HTR-8/SVneo (cell line): ENCODE measurements at places on chromosomes 16 and 17.

GRCh38 chr17:80839970-80840369 is 151.7 kb upstream of the CHMP6 start:
- no peak for DNase-seq

DNA sequence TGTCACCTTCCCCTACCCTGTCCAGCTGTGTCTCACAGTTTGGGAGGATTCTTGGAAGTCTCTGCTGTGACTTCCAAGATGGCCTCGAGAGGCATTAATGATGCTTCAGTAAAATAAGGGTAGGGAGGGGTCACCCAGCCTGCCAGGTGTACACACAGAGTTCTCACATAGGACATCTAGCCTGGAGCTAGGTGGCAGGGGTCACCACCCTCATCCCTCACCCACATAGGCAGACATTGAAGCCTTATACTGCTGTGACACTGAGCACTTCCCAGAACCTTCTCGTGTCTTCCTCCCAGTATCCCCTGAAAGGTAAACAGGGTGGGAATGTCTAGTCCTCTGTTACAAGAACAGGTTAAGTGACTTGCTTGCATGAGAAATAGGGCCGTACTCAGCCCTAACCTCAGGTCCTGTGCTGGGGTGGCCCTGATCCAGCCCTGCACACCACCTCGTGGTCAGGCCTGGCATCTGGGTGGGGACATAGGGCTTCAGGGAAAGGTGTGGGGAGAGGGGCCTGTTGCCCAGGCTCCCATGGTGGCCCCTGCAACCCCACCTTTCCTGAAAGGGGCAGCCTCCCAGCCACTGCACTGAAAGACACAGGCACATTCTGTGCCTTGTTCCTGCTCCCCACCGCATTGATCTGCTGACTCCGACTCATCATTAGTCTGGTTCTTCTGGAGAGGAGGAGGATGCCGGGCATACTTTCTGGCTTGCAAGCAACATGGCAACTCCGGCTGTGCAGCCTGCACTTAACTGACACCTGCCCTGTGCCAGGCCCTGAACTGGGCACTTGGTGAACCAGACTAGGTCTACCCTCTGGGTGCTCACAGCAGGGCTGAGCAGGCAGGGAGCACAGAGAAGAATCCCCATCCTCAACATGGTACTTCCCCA is 3.6 kb upstream of the MMP15 start:
- DNase-seq = no peak

GRCh38 chr17:74682471-74683190 is 30.1 kb downstream of the CD300LF start:
- DNase-seq = no peak

GRCh38 chr17:871751-872519 is 89.8 kb downstream of the MRM3 start:
- DNase-seq = no peak

DNA sequence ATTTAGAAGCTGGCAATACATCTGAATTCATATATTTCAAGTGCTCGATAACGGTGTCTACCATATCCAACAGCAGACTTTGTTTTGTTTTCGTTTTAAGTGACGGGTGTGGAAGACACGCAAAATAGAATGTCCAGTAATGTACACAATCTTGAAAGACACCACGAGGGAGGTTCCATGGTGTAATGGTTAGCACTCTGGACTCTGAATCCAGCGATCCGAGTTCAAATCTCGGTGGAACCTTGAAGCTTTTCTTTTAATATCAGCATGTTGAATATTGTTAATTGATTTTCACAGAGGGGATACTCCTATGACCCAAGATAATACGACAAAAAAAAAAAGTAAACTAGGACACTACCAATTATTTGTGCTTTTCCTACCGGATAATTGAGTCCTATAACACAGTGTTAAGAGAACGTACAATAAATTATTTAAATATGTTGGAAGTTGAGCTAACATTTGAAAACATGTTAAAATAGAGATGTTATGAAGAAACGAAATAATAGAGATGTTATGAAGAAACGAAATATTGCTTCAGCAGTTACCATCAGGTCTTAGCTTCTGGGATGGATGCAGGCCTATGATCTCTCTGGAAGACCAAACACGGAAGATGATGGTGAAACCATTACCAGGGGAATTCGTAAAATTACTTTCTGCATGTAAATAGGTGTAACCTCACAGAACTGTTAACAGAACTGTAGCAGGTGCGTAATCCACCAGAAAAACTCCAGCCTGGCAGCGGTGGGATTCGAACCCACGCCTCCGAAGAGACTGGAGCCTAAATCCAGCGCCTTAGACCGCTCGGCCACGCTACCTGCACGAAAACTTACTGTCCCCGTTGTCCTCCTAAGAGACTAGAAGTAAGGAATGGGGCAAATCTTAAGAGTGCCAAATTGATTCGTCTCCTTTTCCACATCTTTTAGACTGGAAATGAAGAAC is 1.5 kb upstream of the ALOXE3 start:
- peak; percentile 69 for DNase-seq

DNA sequence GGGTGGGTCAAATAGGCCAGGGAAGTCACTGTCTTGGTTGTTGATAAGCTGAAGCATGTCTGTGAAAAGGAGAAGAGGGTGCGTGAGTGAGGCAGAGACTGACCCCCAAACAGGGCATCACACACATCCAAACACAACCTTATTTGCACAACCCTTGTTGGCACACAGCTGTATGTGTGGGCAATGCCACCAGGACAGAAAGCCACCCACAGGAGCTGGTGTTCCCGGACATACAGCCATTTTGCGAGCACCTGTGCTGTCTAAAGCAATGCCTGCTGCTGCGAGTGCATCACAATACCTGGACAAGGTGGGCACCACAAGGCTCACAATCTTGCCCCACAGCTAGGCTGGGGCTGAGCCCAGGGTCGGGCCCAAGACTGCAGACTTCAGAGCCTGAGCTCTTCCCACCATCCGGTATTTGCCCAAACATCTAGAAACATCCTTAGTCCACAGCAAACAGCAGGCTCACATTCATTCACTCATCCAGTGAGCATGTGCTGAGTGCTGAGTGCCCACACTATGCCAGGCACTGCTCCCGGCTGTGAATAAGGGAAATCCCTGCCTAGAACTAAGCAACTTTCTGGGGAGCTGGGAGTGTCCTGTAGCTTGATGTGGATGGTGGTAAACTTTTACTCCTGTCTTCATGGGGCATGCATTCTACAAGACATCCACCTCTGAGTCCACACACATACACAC is 16.2 kb downstream of the SREBF1 start:
- no peak for DNase-seq

DNA sequence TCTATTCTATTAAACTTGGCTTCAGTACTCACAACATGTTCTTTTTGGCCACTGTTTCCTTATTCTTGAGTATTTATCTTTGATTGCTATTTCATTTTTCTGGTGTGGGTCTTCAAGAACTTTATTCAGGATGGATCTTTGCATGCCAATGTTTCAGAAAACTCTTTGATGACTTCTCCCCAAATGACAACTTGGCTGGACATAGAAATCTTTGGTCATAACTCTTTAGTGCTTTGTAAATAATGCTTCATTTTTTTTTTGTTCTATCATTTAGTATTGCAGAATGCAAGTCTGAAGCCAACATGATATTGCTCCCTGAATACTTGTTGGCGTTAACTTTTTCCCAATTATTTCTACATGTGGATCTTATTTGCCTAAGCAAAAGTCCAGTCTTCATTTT is 103.6 kb upstream of the HS3ST2 start:
- DNase-seq = no peak

DNA sequence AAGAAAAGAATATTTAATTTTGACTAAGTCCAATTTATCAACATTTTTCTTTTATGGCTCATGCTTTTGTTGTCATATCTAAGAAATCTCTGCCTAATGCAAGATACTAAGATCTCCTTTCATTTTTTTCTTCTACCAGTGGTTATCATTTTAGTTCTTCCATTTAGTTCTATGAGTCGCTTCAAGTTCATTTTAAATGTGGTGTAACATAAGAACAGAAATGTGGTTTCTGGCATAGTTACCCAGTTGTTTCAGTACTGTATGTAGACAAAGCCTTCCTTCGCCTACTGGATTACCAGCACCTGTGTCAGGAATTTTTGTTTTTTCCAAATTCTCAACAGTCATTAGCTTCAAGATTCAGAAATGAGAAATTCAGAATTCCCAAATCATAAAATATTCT is 175.7 kb downstream of the PARN start:
- no peak for DNase-seq

DNA sequence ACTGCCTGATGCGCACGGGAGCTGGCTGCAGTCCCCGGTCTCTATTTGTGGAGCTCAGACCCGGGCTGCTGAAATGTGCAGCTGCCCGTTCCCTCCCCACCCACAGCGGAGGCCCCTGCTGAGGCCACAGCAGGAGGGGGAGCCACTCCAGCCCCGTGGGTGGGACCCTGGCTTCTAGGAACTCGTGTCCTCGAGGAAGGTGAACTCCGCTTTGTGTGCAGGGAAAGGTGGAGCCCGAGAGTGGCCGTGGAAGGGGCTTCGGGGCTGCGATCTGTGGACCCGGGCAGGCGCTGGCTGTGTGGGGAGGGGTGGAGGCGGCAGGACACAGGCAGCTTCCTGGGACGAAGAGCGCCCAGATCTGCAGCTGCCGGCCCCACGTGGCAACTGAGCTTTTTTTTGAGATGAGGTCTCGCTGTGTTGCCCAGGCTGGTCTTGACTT is 2.9 kb downstream of the CCDC154 start:
- DNase-seq = no peak

DNA sequence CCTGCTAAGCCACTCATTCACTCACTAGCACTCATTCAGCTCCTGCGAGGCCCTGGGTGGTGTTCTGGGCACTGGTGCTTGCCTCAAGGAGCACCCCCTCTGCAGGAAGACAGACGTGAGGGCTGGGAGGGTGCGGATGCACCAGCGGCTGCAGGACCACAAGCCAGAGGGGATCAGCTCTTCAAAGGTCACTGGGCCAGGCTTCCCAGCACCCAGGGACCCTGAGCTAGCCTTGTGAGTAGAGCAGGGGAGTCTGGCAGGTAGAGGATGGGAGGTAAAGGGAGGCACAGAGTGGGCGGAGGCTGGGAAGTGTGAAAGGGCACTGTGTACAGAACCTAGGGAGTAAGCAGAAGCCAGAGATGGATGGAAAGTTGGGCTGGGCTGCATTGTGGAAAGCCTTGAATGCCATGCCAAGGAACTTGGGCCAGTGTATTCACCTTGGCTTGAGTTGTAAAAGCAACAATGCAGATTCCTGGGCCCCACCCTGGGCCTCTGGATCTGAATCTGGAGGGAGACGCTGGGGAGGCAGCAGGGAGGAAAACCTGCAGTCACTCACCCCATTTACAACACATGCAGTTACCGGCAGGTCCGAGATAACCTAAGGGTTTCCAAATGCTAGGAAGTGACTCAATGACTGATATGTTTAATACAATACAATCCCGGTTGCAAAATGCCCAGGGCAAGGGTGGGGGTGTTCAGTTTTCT is 1.7 kb downstream of the IL4R start:
- peak; percentile 42 for DNase-seq

- no peak for DNase-seq
Measured at GRCh38 chr17:66076546-66077190, 115.3 kb downstream of the CEP112 start.

GRCh38 chr17:81428516-81428915 is 33.3 kb downstream of the BAHCC1 start:
- DNase-seq = no peak

DNA sequence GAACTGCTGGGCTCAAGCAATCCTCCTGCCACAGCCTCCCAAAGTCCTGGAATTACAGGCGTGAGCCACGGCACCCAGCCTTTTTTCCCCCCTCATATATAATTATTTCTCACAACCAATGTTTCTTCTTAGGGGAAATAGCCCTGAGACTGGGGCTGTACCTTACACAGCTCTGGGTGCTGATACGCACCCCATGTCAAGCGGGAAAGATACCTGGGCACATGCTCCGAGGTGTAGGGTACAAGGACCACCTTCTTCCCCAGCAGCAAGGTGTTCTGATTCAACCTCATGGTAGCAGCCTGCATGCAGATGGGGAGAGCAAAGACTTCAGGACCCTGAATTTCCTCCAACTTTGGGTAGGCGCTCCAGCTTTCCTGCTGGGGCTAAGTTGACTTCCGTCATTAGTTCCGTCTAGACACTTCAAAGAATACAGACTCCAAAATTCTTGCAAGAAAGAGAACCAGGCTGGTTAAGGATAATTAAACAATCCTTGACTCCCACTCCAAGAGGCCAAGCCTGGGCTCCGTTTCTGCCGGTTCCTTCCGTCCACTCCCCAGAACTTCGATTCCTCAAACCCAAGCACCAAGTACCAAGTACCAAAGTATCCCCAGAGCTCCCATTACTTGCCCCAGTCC is 619 bp downstream of the NAT9 start:
- DNase-seq = no peak

DNA sequence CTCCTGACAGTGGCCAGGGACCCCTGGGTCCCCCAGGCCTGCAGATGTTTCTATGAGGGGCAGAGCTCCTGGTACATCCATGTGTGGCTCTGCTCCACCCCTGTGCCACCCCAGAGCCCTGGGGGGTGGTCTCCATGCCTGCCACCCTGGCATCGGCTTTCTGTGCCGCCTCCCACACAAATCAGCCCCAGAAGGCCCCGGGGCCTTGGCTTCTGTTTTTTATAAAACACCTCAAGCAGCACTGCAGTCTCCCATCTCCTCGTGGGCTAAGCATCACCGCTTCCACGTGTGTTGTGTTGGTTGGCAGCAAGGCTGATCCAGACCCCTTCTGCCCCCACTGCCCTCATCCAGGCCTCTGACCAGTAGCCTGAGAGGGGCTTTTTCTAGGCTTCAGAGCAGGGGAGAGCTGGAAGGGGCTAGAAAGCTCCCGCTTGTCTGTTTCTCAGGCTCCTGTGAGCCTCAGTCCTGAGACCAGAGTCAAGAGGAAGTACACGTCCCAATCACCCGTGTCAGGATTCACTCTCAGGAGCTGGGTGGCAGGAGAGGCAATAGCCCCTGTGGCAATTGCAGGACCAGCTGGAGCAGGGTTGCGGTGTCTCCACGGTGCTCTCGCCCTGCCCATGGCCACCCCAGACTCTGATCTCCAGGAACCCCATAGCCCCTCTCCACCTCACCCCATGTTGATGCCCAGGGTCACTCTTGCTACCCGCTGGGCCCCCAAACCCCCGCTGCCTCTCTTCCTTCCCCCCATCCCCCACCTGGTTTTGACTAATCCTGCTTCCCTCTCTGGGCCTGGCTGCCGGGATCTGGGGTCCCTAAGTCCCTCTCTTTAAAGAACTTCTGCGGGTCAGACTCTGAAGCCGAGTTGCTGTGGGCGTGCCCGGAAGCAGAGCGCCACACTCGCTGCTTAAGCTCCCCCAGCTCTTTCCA is 25.1 kb downstream of the C1QTNF1 start:
- no peak for DNase-seq
